Natural killer cell treated with Interleukin-12 subunit alpha and Interleukin-12 subunit beta and Interleukin-15 and Interleukin-18, amount 100 ng/mL, for 72 hours (primary cell): ENCODE measurements at places on chromosomes 7 and 10.

GRCh38 chr10:102133373-102134195 lies 744 bp downstream of the PPRC1 start:
- H3K27me3 ChIP-seq, result no peaks in the 10 kb centered on the region
- peak overlapping the region; percentile 95 for H3K27ac ChIP-seq
- H3K4me1 ChIP-seq, result peaks cover 29% of the 10 kb centered on the region
- DNase-seq, result peak; percentile 74

DNA sequence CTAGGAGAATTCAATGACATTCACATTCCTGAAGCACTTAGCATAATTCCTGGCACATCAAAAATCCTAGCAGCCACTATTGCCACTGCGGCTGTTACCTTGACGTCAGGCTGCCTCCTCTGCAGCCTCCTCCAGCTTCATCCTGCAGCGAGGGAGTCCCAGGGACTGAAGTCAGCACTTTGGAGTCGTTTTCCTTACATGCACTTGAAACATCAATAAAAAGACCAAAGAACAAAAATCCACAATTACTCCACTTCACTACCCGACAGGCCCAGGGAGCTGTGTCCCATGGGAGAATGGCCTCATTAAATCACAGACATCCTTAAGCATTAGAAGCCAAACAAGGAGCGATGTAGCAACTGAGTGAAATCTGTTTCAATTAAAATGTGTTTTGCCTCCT lies 48.6 kb upstream of the NANOS1 start:
- H3K4me3 ChIP-seq, result no peak overlapping the region
- no peak overlapping the region for H3K27ac ChIP-seq
- no peak for DNase-seq
- peaks cover 19% of the 10 kb centered on the region for H3K36me3 ChIP-seq

- H3K4me1 ChIP-seq, result no peaks in the 10 kb centered on the region
- peak; percentile 12 for DNase-seq
- no peaks in the 10 kb centered on the region for H3K36me3 ChIP-seq
- H3K27ac ChIP-seq, result no peak overlapping the region
Measured at GRCh38 chr7:30924624-30925023, 13.0 kb downstream of the AQP1 start.

- DNase-seq, result no peak
- H3K4me3 ChIP-seq, result no peak overlapping the region
- no peak overlapping the region for H3K27ac ChIP-seq
- H3K4me1 ChIP-seq, result no peaks in the 10 kb centered on the region
- H3K27me3 ChIP-seq, result peaks cover 9% of the 10 kb centered on the region
Measured at GRCh38 chr7:30831936-30832335, 60.7 kb downstream of the MINDY4 start.

- H3K4me1 ChIP-seq, result peaks cover 40% of the 10 kb centered on the region
- peak overlapping the region; percentile 76 for H3K4me3 ChIP-seq
- H3K27ac ChIP-seq, result peak overlapping the region; percentile 65
- DNase-seq, result peak; percentile 87
- peaks cover 7% of the 10 kb centered on the region for H3K27me3 ChIP-seq
Measured at GRCh38 chr7:99143521-99143852, 421 bp downstream of the SMURF1 start.

DNA sequence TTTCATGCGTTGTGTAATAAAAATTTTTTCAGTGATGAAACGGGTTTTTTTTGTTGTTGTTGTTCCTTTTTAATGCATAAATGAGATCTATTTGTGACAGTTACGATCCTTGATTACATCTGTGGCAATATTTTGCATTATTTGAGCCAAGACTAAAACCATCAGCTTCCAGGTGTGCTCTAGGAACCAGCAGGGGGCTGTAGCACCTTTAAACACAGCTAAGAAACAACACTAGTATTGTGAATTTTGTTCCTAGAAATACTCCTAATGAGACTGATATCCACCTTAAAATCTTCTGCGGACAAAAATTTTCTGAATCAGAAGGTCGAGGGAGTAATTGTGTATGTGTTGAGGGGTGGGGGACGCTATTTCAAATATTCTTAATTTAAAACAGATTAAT lies 52.6 kb downstream of the FGFBP3 start:
- no peak overlapping the region for H3K4me3 ChIP-seq
- peaks cover 9% of the 10 kb centered on the region for H3K36me3 ChIP-seq
- no peak overlapping the region for H3K27ac ChIP-seq
- no peak for DNase-seq
- no peaks in the 10 kb centered on the region for H3K4me1 ChIP-seq
